Stimulated activated CD4-positive, alpha-beta T cell treated with anti-CD3 and anti-CD28 coated beads, Interleukin-15, amount 100 ng/mL, for 24 hours (primary cell): ENCODE measurements at places on chromosomes 5 and 9.

DNA sequence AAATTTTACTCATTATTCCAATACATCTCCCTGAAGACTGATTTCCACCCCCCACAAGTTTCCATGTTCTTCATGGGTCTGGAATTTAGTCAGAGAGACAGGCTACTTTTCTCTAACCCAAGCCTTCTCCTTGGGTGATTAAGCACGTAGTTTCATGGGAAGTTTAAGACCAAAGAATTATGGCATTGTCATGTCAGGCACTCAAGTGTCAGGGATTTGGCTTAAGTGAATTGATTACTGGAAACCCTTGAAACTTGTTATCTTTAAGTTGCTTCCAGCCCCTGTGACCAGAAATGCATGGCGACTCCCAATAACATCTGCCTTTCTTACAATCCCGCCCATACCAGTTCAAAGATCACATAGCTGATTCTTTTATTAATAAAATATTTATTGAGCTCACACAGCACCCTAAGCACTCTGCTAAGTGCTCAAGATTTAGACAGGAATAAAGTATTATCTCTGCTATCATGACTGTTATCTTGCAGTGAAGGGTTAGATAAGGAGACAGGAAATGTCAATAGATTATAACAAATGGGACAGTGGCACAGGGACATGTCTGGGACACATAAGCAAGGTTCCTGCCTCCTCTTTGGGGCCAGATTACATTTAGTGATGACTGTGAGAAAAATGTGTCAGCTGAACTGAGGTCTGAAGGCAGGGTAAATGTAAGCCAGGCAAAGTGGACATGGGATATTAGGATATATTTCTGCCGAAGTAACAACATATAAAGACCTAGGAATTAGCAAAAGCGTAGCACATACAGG, 241.2 kb upstream of the TNC start:
- no peak for DNase-seq

- DNase-seq = peak; percentile 6
These were observed 122.9 kb downstream of the CAVIN4 start for GRCh38 chr9:100700689-100701318.

GRCh38 chr5:108818613-108819272, 71.0 kb downstream of the FER start:
- no peak for DNase-seq

- no peak for DNase-seq
These were observed 714 bp upstream of the IER5L start for GRCh38 chr9:129178568-129179382.

DNA sequence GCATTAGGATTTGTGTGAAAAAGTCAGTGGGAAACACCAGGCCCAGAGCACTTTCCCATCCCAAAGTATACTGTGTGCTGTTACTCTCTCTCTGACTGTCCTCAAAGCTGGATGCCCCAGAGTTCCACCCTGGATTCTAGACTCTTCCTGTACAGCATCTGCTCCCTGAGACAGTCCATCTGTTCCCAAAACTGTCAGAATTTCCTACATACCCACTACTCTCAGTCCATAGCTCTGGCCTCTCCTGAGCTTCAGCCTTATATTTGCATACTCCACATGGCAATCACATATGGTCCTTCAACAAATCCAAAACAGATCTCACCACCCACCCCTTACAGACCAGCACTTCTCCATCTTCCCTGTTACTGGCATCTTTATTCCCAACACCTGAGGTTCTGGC, 9.5 kb downstream of the ELP1 start:
- no peak for DNase-seq

GRCh38 chr5:68148096-68148495, 67.5 kb upstream of the PIK3R1 start:
- no peak for DNase-seq
